ENCODE measurements at places on chromosomes 5 and 9. TPM values are rescaled to one million over a fixed set of nuclear protein-coding genes. Genes with fewer than 3 reads are reported as not detected.

DNA sequence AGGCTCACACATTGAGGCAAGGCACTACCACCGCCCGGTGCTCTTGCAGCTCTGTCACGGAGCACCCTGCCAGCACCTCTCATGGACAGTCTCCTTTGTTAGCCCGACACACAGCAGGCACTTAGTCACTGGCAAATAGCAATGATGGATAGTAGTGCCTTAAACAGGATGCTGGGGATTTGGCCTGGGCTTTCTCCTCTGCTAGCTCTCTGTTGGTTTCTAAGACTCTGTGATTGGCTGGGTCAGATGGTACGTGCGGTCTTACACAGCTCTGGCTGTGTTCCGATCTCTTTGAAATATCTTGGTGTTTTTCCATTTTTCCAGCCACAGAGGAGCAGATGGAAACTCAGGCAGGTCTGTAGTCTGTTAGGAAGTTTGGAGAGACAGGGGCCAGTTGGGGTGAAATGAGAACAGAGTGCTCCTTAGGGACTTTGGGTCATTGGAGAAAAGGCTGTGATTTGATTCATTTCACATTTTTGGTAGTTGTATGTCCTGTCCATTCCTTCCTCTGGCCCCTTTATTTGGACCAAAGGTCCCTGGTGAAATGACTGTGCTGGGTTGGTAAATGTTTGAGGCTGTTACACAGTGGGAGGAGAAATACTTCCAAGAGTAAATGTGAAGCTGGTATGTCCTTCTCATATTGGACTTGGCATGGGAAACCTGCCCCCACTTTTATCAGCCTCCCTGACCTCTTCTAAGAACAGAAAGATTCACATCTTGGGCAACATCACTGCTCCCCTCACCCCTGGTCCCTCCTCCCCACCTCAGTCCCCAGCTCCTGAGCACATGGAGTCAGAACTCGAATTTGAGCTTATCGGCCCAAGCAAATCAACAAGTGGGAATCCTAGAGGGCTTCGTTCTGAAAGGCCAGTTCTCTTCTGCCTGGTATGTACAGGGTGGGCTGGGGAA lies 3.4 kb downstream of the SMIM3 start:
- H3K36me3 ChIP-seq = no peaks in the 10 kb centered on the region
- H3K4me3 ChIP-seq = peak overlapping the region; percentile 11
- peak overlapping the region; percentile 97 for H3K27ac ChIP-seq
- DNase-seq = peak; percentile 95
- H3K4me1 ChIP-seq = peaks cover 63% of the 10 kb centered on the region

GRCh38 chr5:91245871-91246270 lies 137.2 kb downstream of the ARRDC3 start:
- H3K4me3 ChIP-seq = no peak overlapping the region
- no peaks in the 10 kb centered on the region for H3K36me3 ChIP-seq
- no peaks in the 10 kb centered on the region for H3K4me1 ChIP-seq
- DNase-seq = no peak
- no peak overlapping the region for H3K27ac ChIP-seq

GRCh38 chr5:2996687-2997086 lies 245.2 kb upstream of the IRX2 start:
- H3K27me3 ChIP-seq = no peaks in the 10 kb centered on the region
- DNase-seq = no peak
- H3K36me3 ChIP-seq = no peaks in the 10 kb centered on the region
- H3K27ac ChIP-seq = no peak overlapping the region
- no peak overlapping the region for H3K4me3 ChIP-seq

DNA sequence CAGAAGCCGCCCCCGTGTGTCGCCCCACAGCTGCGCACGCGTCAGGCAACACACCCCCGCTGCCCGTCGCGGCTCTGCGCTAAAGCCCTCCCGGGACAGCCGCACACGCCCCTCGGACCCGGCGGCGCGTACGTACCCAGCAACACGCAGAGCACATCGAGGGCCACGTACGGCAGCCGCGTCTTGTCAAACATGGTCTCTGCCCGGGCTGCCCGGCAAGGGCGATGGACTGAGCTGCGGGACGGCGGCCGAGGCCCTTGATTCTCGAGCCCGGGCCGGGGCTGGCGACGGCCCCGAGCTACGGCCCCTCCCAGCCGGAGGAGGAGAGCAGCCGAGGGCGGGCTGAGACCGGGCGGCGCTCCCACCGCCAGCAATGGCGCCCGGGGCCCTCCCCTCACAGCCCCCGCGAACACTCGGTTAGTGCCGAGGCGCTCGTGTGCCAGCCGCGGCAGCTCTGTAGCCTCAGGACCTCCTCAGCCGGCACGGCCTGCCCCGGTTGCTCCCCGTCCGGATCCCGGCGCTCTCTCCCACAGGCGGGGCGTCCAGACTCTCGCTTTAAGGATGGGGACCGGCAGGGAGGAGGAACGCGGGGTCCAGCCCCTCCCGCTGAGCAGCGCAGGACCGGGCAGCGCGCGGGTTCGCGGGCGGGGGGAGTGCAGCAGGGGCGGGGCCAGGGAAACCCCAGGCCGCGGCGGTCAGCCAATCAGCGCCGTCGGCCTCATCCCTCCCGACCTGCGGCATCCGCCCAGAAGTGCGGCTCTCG lies at the start of gene PLPP1:
Gene PLPP1 (minus strand): TSS at position 529 of the 763 bp plus-strand sequence. CDS start 335 bp downstream, at position 194.
- no peaks in the 10 kb centered on the region for H3K4me1 ChIP-seq
- H3K36me3 ChIP-seq = peaks cover 8% of the 10 kb centered on the region
- peak within 1 kb of the TSS; percentile 91 for H3K4me3 ChIP-seq
- H3K27ac ChIP-seq = peak within 1 kb of the TSS; percentile 97

- H3K27ac ChIP-seq = no peak overlapping the region
- no peaks in the 10 kb centered on the region for H3K27me3 ChIP-seq
- no peaks in the 10 kb centered on the region for H3K36me3 ChIP-seq
- DNase-seq = no peak
Observed at GRCh38 chr5:154164249-154164581, 26.3 kb upstream of the GALNT10 start.

GRCh38 chr5:169667896-169668674 lies 31.0 kb downstream of the DOCK2 start:
- no peaks in the 10 kb centered on the region for H3K36me3 ChIP-seq
- no peak overlapping the region for H3K4me3 ChIP-seq
- no peaks in the 10 kb centered on the region for H3K4me1 ChIP-seq
- no peak overlapping the region for H3K27ac ChIP-seq
- DNase-seq = no peak

DNA sequence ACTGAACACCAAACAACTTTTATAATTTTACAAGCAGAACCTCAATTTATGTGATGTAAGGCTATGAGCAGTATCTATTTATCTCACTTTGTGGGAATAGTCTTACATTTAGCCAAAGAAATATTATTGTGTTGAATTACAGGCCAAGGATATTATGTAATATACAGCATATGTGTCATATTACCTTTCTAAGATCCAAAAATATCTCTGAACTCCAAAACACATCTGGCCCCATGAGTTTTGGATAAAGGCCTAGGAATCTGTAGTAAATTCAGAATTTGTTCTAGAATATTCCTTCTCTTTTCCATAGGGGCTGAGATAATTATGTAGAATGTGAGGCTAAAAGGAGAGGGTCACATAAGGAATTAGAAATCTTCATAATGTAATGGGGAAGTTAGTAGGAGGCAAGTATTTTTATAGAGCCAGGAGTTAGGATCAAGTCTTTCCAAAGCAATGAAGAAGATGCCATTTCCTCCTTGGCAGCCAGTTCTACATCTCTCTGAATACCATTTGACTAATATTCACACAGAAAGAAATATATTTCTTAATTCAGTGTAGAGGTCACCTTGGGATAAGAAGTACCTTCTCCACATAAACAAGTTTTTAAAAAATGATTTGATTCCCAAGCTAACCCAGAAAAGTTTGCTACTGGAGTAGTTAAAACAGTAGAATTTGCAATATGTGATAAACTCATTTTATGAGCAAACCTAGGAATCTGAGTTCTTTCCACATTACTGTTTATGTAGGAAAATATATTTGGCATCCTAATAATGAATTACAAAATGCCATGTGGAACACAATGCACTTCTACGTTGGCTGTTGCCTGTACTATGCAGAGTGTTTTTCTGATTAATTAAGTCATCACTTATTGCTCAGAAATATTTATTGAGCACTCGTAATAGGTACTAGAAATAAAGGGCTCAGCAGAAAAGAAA lies 20.3 kb upstream of the GRAMD2B start:
- no peaks in the 10 kb centered on the region for H3K4me1 ChIP-seq
- H3K36me3 ChIP-seq = no peaks in the 10 kb centered on the region
- H3K27ac ChIP-seq = peak overlapping the region; percentile 1
- no peak for DNase-seq

- no peak overlapping the region for H3K4me3 ChIP-seq
- no peaks in the 10 kb centered on the region for H3K36me3 ChIP-seq
Observed at GRCh38 chr5:127785098-127785927, 82.1 kb downstream of the CCDC192 start.

DNA sequence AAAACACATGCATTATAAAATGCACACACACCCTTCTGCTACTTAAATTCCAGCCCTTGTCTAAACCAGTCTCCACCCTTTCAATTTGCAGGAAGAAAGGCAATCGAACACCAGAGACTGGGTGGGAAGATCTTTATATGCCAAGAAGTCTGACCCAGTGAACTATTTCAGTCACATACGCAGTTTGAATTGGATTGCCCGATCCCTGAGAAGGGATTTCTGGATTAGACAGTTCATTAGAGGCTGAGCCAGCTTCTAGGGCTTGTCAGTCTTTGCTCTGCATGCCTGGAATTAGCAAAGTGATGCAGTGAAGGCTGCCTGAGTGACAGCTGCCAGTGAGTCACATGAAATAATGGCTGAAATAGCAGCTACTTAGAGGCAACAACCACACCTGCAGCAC lies 159.9 kb downstream of the PPP2R2B start:
- H3K4me3 ChIP-seq = no peak overlapping the region
- H3K27ac ChIP-seq = no peak overlapping the region
- no peak for DNase-seq
- H3K27me3 ChIP-seq = no peaks in the 10 kb centered on the region

GRCh38 chr9:72949918-72950325 lies 2.9 kb downstream of the ALDH1A1 start:
- H3K27me3 ChIP-seq = no peaks in the 10 kb centered on the region
- H3K36me3 ChIP-seq = no peaks in the 10 kb centered on the region
- H3K27ac ChIP-seq = peak overlapping the region; percentile 91
- no peak for DNase-seq
- H3K4me1 ChIP-seq = peaks cover 13% of the 10 kb centered on the region

DNA sequence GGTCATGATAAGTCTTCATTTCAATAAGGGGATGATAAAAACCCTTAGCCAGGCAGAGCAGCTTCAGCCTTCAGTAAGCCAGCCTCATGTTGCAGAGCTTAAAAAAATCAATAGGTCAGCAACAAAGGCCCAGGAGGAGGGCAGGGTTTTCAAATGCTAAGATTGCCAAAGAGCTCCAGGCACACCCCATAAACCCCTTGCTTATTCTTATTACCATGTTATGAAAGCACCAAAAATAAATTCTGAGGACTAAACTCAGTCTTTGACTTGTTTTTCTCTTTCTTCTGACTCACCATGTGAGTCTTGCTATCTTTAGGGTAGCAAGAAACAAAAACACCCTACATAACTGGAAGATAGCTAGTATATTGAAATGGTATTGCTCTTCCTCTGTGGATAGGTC lies 317.1 kb downstream of the KCTD16 start:
- no peaks in the 10 kb centered on the region for H3K4me1 ChIP-seq
- H3K36me3 ChIP-seq = no peaks in the 10 kb centered on the region
- no peaks in the 10 kb centered on the region for H3K27me3 ChIP-seq

- no peak overlapping the region for H3K4me3 ChIP-seq
- no peak overlapping the region for H3K27ac ChIP-seq
- no peak for DNase-seq
- peaks cover 11% of the 10 kb centered on the region for H3K4me1 ChIP-seq
Observed at GRCh38 chr9:127723013-127723412, 7.1 kb downstream of the TTC16 start.

DNA sequence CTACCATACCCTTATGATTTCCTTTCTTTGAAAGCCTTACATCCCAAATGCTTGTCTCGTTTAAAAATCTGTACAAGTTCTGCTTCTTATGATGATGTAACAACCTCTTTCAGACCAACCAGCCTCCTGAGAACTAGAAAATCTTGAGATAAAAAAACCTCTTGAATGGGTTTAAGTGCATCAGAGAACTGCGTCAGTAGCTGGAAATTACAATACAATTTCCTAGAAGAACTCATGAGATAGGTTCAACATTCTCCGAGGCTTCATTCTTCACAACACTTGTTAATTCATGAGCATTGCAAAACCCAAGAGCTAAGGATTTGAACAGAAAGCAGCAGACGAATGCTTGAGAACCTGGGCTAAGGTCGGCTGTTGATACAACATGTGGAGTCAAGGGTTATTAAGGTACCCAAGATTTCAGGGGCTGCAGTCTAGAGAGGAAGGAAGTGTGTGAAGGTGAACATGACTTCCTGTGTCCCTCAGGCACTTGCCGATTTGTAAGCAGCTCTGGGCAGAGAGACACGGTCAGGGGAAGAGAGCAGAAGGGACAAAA lies 286.0 kb downstream of the ICE1 start:
- H3K4me3 ChIP-seq = no peak overlapping the region
- DNase-seq = no peak
- H3K27ac ChIP-seq = no peak overlapping the region
- no peaks in the 10 kb centered on the region for H3K36me3 ChIP-seq
- no peaks in the 10 kb centered on the region for H3K4me1 ChIP-seq
- H3K27me3 ChIP-seq = no peaks in the 10 kb centered on the region

DNA sequence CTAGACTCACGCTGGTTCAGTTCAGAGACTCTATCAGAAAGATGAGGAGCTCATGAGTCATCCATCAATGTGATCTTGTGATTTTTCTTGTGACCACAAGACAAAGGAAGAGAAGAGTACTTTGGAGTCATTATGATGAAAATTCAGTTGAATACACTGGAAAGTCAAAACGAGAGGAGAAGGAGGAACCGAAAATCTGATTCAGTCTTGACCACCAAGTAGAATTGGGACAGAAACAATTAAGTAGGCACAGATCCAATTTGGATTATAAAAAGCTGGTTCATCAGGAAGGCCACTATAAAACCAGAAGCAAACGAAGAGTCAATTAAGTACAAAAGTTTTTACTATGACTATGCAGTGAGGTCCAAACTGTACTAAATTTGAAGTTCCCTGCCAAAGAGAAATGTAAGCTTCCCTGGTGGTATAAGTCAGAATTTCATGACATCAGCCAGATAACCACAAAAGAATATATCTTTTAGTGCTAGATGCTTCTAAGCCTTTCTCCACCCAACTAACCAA lies 90.9 kb downstream of the THBS4 start:
- H3K36me3 ChIP-seq = no peaks in the 10 kb centered on the region
- H3K27me3 ChIP-seq = no peaks in the 10 kb centered on the region
- no peaks in the 10 kb centered on the region for H3K4me1 ChIP-seq
- H3K4me3 ChIP-seq = no peak overlapping the region
- DNase-seq = no peak

GRCh38 chr5:160773646-160774410 lies 78.2 kb downstream of the ATP10B start:
- DNase-seq = no peak
- H3K4me1 ChIP-seq = no peaks in the 10 kb centered on the region
- no peak overlapping the region for H3K4me3 ChIP-seq
- no peak overlapping the region for H3K27ac ChIP-seq

Gene GABRA6
- total RNA-seq = not detected

Gene OR1J2
- not detected for total RNA-seq

Gene TMEM171
- total RNA-seq = not detected

Gene OR5C1
- not detected for total RNA-seq

Gene LCN2
- total RNA-seq = not detected

Gene GRM6
- total RNA-seq = not detected

Gene ARID3C
- not detected for total RNA-seq

Gene NKD2
- 6.5 TPM for total RNA-seq

Gene IL4
- total RNA-seq = not detected

Gene CD74
- 1,940 TPM for total RNA-seq

Gene CCNO
- total RNA-seq = 43.2 TPM

Gene APBA1
- total RNA-seq = 8.7 TPM

Gene SLC34A1
- total RNA-seq = not detected

Gene FAM81B
- total RNA-seq = not detected

Gene DAB2
- total RNA-seq = 33.6 TPM

Measured in ascending aorta (tissue), 2 donors.